ELF-1 (cell line): ENCODE measurements at places on chromosomes 5 and 9.

DNA sequence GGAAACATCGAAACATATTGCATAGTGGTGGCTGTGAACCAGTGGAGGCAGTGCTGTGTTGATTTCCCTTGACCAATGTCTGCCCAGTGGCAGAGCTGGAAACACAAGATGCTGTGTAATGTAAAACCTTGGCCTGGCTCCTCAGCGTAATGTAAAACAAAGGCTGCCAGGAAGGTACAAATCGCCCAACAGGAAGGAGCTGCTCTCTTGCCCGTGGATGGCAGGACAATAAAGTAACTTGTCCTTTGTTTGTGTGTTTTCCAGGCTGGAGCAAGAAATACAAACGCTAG lies 143.4 kb downstream of the PALM2AKAP2 start:
- DNase-seq, result no peak

DNA sequence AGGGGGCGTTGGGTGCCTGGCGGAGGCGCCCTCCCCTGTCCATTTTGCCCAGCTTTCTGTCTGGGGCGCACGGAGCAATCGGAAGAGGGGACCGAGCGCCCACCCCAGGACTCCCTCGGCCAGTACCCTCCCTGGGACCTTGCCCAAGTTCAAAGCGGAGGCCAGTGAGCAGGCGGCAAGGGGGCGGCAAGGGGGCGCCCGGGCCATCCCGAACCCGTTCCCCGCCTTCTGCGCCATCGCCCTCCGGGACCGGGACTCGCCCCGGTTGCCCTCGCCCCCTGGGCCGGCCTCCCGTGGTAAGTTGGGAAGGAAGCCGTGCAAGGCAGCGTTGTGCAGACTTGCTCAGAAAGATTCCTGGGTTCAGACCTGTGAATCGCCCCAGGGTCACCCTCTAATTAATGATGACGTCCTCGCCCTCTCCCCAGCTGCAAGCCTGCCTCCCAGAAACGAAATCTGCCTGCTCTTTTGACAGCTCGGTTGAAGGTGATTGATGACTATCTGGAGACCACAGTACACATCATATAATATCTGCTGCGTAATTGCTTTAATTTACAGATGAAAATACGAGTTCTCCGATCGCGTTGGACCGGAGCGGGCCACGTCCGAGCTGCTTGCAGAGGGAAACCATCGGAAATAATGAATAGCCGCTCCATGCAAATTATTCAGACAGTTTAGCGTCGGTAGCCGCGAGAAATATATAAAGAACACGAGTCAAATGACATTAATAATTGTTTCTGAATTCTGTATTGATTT lies 1.4 kb upstream of the IRX4 start:
- DNase-seq, result peak; percentile 36

- DNase-seq, result no peak
These were observed 60.4 kb upstream of the SPRY4 start for GRCh38 chr5:142385194-142385593.

DNA sequence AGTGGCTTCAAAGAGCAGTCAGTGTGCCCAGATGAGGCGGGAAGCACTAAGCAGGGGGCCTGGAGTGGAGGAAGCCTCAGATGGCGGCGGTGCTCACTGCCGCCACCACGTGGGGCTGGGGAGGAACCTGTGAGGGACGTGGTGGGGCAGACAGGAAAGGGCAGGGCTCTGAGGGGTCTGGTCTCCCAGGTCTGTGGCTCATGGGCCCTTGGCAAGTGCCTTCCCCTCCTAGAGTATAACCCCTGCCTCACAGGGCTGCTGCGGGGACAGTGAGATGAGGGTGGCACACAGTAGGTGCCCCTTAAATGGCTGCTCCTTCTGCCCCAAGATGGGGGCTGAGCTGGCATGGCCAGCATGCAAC lies 26.6 kb downstream of the NR5A1 start:
- DNase-seq, result peak; percentile 81

DNA sequence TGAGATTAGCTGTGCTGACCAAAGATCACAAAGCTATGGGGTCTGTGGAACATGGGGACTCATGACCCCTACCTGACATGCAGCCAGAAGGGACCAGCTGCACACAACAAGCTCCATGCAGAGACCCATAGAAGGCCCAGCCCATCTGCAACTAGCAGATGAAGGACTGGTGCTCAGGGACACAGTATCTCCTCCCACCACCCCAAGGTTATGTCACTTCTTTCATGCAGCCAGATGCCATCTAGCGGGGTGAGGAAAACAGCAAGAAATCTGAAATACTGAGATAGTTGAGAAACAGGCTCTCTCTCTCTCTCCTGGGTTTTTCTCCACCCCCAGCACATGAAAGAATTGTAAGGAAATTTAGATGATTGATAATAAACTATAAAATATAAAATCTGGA lies 161.3 kb upstream of the DAPK1 start:
- DNase-seq, result no peak

DNA sequence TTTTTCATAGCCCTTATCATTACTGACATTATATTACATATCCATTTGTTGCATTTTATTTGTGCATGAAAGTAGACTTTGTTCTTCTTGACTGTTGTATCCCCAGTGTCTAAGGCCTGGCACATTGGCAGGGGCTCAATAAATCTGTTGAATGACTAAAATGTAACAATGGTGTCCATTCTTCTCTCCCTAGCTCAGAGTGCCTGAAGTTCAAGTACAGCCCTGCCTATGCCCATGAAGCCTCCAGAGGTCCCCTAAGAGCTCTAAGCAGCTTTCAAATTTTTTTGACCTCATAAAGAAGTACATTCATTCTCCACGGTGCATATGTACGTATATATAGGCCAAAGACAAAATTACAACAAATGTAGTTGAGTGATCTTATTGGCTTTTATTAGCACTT lies 4.2 kb upstream of the BSPRY start:
- no peak for DNase-seq

DNA sequence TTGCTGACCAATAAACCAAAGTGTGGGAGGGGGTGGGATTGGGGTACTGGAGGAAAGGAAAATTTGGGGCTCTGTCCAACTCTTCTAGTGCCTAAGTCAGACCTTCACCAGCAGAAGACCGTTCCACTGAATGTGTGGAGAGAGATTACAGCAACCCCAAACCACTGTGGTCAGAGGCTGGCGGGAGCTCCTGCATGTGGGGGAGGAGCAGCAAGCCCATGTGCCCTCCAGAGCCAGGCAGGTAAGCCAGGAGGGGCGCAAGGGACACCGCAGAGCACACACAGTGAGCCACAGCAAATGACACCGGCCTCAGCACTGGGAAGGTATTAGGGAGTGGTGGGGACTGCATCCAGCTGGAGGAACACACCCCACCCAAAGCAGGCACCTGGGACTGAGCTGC lies 62.9 kb downstream of the SMIM23 start:
- DNase-seq, result no peak

DNA sequence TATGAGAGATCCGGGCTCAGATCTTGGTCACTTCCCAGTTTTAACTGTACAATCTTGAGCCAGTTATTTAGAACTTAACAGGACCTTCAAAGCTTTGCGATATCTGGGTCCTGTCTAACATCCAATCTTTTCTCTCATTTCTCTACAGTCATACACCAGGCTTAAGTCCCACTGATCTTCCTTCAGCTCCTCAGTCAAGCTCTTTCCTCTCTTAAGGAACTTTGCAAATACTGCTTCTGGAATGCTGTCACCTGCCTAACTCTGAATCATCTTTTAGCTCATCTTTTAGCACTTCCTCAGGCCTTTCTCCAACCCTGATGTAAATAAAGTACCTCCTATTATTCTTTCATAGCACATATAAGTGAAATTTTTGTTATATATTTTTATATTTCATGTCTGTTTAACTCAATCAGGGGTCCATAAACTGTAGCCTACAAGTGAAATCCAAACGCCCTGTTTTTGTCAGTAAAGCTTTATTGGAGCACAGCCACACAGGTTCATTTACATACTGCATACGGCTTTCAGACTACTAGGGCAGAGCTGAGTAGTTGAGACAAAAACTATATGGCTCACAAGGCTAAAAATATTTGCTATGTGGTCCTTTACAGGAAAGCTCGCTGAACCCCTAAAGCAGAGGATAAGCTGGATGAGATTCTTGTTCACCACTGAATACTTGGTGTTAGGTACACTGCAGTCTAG lies 63.5 kb downstream of the MEF2C start:
- no peak for DNase-seq

GRCh38 chr9:137269231-137269772 lies 8.2 kb upstream of the TOR4A start:
- no peak for DNase-seq

GRCh38 chr5:36686881-36687280 lies 80.5 kb downstream of the SLC1A3 start:
- no peak for DNase-seq

DNA sequence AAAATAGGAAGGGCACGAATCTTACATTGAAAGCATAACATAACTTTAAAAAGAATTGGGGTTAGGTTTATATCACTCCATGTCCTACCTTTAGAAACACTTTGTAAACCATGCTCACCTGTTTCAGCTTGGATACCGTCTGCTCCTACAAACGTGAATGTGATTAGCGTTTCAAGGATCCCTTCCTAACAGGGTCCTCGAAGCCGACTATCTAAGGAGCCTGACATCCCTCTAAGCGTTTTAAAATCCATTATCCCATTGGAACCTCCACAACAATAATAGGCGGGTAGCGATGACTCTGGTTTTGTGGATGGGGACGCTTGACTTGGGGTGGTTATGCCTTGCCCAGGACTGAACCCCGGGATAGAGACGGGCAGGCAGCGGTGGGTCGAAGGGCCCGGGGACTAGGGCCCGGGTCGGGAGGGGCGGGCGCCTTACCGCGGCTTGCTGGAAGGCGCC lies 937 bp downstream of the SVEP1 start:
- no peak for DNase-seq

GRCh38 chr5:109676920-109677319 lies 12.8 kb upstream of the MAN2A1 start:
- no peak for DNase-seq

DNA sequence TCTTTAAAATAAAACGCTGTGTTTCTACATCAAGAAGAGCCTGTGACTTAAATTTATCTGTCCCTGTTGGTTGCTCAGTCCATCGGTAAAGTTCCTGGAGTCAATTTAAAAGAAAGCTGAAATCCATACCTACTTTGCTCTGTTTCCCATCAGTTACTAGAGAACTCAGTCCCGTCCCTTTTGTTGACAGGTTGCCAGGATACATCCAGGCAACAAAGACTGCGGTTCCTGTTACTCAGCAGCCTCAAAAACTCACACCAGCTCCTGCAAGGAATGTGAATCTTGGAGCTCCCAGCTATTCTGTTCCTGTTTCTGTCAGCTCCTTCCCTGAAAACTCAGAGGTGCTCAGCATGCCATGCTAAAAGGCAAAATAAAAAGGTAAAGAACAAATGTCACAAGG lies at the start of gene ZNF474:
Gene ZNF474 (plus strand): TSS at position 241 of the 400 bp plus-strand sequence. CDS start 22,445 bp downstream, outside the sequence.
- DNase-seq, result peak; percentile 90

DNA sequence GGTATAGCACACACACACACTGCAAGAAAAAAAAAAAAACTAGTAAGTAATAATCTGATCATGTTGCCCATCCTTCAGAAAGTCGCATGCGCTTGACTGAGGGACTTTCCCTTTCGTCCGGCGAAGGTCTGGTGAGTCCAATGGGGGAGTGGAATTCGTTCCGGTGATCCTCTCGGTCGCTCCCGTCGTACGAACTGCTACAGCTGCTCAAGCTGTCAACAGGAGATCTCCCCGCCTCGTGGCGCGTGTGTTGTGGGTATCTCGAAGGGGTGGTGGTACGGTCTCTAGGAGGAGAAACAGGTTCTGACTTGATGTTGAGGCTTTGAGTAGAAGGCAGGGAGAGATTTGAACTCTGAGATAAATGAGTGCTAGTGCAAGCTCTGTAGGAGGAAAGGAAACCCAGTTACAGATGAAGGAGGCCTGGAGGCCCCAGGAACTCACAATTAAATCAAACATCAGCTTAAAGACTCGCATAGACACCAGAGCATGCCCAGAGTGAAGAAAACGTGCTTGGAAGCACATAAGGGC lies 160.4 kb downstream of the MEF2C start:
- peak; percentile 59 for DNase-seq

- DNase-seq, result no peak
These were observed 47.2 kb upstream of the LPCAT1 start for GRCh38 chr5:1570975-1571374.

- DNase-seq, result no peak
These were observed 42.9 kb downstream of the SUB1 start for GRCh38 chr5:32628049-32628844.

DNA sequence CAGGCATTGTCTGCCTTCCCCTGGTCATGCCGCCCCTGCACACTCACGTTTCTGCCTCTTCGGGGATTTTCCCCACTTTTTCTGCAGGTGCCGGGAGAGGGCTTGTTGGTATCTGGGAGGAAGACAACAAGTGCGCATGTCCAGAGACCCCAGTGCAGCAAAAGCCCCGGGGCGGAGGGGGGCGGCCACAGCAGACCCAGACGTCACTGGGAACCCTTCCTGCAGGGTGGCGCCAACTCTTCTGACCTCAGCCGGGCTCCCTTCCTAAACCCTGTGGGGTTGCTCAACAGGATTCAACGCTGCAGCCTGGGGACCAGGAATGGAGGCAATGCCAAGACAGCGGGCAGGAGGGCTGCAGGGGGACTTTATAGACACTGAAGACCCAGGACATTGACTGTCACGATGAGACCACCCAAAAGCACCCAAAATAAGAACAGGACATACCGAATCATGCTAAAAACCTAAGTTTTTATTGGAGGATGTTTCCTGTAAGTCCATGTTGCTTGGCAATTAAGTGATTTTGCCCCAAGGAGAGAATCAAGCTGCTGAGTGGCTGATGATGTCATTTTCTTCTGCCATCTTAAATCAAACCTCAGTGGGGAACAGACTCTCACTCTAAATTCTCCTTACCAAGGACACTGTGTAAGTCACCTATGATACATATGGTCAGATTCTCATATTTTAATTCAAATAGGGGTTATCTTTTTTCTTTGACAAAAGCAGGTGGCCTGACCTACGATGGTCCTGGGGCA lies 62.9 kb upstream of the SIMC1 start:
- no peak for DNase-seq

DNA sequence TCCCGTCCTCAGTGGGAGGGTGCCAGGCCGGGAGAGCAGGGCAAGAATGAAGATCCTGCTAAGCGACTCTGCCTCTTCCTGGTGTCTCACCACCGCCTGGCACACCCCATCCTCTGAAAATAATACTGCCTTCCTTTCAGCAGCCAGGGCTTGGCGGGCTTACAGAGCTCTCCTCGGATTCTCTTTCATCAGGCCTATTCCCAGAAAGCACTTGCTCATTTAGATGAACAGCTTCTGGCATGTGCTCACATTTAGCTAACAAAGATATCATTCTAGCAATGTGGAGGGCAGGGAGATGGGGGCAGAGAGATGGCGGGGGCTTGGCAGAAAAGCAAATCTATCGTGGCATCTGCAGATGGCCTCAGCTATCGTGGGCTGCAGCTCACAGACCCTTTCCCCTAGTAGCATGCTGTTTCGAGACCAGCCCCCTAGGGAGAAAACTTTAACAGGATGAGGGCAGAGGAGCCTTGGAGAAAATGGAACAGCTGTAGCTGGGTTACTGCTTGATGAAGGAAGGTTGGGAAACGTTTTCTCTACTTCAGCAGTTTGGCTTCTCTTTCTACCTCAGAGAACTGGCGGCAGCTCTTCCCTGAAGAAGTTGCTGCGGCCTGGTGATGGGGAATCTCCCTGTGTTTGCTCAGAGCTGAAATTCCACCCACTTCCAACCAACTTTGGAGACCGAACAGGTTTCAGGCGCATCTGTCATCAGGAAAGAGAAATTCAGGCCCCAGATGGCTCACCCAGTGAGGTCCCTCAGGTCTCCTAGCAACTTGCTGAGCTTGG lies 102.1 kb downstream of the TMEM174 start:
- no peak for DNase-seq
